Activated CD4-positive, alpha-beta T cell treated with anti-CD3 and anti-CD28 coated beads for 24 hours (primary cell): ENCODE measurements at places on chromosomes 12 and 14.

GRCh38 chr14:69612783-69613130, 1.4 kb downstream of the SUSD6 start:
- DNase-seq, result no peak

GRCh38 chr12:122184517-122184916, 1.6 kb downstream of the LRRC43 start:
- DNase-seq, result no peak

- no peak for DNase-seq
Observed at GRCh38 chr12:20369305-20370013, 1.1 kb downstream of the PDE3A start.

DNA sequence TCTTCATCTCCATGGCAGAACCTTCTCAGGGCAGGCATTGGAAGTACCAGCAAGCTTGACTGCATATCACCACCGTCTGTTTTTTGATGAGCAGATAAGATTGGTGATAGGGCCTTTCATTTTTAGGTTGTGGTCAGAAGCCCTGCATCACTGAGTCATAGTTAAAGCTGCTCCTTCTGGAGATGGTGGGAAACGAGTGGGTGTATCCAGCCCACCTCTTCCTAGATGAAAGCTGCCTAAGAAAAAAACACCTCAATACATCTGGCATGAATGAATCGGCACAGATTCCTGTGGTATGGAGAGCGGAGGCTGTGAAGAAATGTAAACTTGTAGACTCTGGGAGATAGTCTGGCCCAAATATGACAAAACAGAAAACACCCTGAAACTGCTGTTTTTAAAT, 248.7 kb upstream of the EGLN3 start:
- no peak for DNase-seq

- no peak for DNase-seq
Observed at GRCh38 chr12:109719123-109720022, 5.7 kb downstream of the FAM222A start.

DNA sequence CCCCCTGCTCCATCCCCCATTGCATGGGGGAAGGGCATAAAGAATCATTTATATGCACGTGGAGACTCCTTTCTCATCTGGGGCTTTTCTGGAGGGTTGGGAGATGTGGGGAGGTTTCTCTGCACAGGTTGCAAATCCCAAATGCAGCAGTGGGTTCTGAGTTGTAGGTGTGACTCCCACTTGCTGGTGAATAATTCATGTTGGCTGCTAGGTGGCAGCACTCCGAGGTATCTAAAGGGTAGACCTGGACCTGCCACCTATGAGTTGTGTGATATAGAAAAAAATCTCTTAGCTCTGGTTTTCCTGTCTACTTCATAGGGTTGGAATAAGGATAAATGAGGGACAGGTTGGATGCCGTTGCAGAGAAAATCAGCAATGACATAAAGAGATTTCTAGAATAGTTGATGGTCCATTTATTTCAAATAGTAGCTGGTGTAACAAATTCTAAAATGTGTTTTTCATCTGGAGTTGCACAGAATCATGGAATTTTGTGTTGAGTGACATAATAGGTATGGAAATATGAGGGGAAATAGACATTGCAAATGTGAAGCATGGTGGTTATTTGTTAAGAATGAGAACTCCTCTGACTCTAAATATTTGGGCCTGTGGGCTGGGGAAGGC, 4.6 kb downstream of the MARCHF9 start:
- DNase-seq, result no peak

DNA sequence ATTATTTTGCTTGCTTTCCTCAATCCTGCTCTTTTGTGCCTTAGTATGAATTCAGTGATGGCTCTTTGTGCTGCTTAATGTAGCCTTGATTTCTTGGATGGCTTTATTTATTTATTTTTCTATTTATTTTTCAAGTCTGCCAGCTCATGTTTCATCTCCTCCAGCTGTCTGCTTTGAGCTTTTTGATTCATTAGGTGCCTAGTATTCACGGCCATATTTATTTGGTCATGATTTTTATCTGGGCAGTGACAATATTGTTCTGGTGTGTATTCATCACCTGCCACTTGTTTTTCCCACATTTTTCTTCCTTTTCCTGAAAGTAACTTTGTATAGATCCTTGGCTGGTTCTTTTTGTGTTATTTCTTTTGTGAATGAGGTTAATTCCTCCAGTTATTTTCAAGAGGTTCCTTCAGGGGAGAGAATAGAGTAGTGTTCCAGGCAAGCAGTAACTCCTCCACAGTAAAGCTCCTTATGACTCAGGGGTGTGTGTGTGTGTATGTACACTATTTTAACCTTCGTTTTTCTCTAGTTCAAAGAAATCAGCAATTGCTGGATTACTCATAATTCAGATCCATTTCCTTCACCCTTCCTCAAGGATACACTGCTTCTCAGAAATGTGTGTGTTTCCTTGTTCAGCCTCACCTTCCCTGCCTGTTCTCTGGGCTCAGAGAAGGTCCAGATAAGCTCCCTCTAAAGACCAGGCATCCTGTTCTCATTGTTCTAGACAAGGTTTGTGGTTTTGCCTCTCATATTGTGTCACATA, 51.6 kb upstream of the PMCH start:
- DNase-seq, result no peak

DNA sequence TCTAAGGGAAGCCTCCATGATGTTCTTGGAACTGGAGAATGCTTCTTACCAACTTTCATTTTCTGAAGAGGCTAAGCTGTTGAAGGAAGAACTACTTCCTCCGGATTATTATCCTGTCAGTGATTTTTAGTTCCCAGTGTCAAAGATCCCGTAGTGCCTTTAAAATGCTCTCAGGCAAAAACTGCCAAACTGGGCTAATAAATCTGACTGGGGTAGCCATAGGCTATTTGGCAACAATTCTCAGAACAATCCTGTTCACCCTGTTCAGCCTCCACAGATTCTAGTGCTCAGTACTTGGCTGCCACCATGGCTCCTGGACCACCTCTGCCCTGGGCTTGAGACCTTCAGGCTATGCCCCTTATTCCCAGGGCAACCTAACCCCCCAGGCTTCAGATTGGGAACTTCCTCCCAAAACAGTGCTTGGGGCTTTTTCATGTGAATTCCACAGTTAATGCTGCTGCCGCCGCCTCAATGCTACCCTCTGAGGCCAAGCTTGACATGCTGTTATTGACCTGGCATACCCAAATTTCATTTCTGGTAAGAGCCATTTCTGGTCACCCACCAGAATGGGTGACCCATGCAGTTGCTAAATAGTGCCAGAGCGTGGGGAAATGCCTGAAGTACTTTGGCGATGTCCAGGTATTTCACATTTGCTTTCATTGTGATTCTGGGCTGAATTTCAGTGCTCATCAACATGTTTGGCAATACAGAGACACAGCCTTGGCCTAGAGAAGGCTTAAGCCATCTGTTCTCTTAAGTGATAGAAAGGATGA, 110.0 kb upstream of the ARHGAP5 start:
- no peak for DNase-seq

DNA sequence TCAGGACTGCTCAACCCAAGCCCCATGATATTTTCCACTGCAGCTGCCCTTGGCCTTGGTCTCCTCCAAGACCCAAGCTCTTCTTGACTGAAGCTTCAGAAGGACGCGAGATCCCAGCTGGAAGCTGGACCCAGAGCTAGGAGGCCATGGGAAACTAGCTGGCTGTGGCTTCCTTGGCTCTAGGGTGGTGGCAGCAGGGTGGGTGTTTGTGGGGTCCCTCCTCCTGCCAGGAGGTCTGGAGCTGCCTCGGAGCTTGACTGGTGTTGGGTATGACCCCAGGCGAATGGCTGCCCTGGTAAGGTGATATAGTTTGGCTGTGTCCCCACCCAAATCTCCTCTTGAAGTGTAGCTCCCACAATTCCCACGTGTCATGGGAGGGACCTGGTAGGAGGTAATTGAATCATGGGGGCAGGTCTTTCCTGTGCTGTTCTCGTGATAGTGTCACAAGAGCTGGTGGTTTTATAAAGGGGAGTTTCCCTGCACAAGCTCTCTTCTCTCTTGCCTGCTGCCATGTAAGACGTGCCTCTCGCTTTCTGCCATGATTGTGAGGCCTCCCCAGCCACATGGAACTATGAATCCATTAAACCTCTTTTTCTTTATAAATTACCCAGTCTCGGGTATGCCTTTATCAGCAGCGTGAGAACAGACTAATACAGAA, 51.4 kb downstream of the TRPV4 start:
- no peak for DNase-seq

- DNase-seq, result no peak
Observed at GRCh38 chr12:1800401-1801302, 19.7 kb upstream of the LRTM2 start.

DNA sequence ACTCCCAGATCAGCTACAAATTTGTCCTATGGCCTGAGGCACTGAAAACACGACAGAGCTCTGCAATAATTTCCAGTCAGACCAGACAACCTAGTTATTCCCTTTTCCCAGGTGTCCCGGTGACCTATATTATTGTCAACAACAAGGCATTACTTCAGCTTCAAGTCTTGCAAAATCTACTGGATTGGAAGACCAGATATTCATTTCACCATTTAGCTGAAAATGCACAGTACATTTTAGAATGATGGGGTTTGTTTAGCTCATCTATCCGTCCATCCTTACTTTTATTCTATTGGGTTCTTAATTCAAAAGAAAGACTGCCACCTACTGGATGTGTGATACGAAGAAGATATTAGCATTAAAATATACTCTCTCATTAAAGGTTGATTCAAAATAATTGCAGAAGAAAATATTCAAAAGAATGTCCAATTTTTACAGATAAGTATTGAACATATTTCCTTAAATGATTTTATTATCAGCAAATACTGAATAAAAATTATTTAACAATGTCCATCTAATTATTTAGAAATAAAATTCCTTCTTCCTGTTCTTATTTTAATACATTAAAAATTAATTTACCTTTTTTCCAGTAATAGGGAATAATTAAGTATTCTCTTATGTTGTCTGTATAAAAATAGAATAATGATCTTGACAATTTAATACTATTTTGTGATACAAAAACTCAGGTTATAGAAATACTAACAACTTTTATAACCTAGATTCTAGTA, 244.9 kb upstream of the LRIG3 start:
- DNase-seq, result no peak

DNA sequence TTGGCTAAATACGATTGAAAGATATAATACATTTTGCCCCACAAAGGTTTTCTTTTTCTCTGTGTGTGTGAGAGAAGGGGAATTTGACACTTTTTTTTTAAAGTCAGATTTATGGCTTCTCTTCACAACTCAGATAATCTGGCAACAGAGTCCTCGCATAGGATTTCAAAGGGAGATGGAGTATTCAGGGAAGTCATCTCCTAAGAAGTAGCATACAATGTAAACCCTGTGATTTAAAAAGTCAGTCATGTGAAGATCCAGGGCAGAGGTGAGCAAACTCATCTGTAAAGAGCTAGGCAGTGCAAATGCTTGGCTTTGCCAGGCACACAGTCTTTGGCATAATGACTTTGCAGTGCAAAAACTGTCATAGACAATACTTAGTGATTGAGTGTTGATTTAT, 1526.3 kb downstream of the AACS start:
- DNase-seq, result no peak

DNA sequence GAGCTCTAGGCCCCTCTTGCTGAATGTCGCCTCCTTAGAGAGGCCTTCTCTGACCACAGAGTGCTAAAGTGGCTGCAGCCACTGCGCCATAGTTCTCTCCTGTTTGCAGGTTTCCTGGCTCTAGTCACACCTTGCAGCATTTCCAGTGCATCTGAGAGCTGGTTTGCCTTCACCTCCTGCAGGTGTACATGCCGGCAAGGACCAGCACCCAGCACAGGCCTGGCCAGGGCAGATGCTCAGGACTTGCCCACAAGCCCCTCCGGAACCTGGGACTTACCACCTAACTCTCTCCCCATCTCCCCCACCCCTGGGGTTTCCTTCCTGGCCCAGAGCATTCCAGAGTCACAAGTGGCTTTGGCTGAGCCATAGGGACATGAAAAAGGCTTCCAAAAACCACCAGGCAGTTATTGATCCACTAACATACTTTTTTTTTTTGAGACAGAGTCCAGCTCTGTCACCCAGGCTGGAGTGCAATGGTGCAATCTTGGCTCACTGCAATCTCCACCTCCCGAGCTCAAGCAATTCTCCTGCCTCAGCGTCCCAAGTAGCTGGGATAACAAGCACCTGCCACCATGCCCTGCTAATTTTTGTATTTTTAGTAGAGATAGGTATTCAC, 9.1 kb downstream of the ITPK1 start:
- DNase-seq, result no peak

DNA sequence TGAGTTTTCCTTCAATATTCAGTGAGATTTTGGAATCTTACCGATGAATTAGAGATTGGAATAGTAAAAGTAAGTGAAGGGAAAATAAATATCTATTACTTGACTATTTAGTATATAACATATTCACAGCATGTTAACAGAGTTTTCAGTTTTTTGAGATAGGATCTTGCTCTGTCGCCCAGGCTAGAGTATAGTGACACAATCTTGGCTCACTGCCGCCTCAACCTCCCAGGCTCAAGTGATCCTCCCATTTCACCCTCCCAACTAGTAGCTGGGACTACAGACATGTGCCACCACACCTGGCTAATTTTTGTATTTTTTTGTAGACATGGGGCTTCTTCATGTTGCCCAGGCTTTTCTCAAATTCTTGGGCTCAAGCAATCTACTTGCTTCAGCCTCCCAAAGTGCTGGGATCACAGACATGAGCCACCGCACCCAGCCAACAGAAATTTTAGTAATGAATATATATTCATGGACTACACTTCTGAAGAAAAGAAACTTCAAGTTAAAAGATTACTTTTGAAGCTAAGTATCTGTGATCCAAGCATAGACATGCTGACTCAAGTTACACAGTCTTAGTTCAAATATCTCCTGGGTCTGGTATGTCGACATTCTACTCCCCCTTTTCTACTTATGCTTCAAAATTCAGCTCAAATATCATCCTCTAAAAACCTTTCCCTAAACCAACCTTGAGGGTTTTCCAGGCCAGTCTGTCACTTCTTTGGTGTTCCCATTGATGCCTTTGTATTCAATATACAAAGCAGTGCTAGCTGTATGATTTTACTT, 13.8 kb downstream of the UBE2N start:
- DNase-seq, result no peak

DNA sequence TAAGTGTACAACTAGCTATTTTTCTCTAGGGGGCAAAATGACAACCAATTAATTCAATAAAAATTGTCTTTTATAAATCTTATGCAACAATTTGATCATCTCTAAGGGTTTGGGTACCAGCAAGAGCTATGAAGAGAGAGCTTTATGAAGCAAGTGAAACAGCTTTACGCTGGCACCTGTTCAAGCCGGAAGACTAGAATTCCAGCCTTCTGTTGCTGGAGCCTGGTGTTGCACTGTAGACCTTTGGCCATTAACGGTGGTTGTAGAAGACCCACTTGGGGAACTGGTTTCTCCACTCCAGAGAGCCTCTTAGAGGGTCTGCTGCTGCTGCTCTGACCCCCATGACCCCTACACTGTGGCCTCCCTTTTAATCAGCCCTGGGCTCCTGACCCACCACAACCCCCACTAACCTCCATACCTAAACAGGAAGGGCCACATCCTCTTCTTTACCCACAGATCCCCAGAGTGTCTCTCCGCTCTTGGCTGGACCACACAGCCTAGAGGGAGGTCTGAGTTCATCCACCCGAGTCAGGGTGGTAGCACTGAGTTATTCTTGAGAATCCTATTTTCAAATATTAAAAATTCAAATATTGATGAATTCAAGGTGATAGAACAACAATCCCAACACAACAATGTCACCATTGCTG, 54.6 kb upstream of the STON2 start:
- DNase-seq, result no peak
